ENCODE measurements at places on chromosomes 12 and 14.

DNA sequence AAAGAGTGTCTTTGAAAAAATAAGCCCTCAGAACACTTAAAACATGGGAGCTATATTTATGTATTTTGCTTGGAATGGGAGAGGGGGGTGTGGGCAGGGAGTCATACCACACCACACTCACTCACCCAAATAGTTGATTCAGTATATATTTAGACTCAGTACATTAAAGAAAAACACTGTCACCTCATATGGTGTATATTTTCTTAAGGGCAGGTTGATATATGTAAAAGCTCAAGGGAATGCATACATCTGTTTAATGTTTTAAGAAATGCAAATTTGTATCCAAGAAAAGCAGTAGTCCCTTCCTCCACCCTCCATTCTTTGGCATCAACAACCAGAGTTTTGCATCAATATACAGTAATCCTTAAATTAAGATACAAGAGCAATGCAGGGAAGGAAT is 1.4 kb downstream of the NFYB start:
- DNase-seq: no peak

DNA sequence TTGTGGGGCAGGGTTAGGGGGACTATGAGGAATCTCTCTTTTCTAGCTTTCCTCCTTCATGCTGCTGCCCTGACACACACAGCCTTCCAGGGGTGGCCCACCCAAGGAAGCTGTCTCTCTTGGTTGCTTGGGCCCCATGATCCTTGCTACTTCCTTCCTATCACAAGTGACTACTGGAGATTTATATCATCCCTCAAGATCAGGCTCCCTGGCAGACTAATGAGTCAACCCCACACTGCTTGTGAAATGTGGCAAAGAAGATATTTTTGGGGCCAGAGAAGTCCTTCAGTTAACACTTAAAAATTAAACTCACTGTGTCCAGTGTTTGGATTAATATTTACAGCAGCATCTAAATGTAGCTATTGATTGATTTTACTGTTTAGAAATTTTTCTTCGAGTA is 1.5 kb downstream of the OR4E1 start:
- no peak for DNase-seq

GRCh38 chr12:96986883-96987523 is 79.9 kb downstream of the NEDD1 start:
- DNase-seq: no peak

- no peak for DNase-seq
Measured at GRCh38 chr14:76309572-76310162, 66.3 kb upstream of the ESRRB start.

GRCh38 chr14:50051106-50051505 is 65.3 kb downstream of the VCPKMT start:
- DNase-seq: no peak

DNA sequence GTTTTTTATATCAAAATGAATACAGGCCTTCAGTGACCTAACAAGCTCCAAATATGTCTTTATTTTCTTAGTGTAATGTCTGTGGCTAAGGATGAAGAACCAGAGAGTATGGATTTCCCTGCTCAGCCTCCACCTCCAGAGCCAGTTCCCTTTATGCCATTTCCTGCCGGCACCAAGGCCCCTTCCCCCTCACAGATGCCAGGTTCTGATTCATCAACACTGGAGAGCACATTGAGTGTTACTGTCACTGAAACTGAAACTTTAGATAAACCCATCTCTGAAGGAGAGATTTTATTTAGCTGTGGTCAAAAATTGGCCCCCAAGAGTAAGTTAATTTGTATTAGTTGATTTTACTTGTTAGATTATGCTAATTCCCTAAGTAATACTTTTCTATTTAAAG is 61.0 kb downstream of the KIAA0586 start:
- no peak for DNase-seq

DNA sequence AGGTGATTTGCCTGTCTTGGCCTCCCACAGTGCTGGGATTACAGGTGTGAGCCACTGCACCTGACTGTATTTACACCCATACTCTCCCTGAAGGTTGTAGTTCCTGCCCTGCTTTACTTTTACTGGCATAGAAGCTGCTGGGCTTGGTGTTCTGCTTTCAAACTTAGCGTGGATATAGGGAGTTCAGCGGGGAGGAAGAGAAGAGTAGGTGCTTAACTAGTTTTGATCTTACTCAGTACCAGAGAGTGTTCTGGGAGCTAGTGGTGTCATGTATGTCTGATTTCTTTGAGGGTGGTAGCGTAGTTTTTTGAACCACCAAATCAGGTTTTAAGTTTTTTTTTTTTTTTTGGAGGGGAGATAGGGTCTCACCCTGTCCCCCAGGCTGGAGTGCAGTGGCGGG is 13.8 kb downstream of the RCOR1 start:
- no peak for DNase-seq

DNA sequence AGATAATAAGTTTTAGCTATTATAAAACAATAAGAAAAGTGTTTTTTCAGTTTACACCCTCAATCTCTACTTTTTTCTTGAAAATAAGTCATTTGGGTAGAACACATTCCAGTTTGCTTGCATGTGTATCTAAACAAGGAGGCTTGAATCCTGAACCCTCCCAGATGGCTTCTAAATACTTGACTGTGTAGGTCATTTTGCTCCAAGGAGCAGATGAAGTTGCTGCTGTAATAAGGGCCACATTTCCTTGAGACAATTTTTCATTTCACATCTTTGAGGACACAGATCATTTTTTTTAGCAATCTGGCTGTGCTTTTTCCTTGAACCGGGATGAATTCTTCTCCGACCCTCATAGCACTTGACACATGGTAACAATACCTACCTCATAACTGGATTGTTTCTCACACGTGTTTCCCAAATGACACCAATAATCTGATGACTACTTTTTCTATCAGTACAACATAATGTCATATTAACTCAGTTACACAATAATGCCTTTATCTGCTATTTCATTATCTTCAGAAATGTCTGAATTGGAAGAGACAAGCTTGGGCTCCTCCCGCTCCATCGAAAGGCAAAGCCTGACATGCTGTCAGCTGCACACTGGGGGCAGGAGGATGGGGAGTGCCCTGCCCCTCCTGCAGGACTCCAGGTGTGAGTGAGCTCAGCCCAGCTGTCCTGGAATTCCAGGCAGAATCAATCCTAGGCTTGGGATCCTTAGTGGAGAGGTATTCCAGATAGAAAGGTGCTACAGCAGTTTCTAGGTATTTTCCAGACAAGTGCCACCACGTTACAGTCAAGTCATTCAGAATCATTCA is 30.9 kb downstream of the GPHB5 start:
- DNase-seq: no peak

GRCh38 chr12:79191391-79191790 is 326.8 kb downstream of the SYT1 start:
- DNase-seq: no peak

DNA sequence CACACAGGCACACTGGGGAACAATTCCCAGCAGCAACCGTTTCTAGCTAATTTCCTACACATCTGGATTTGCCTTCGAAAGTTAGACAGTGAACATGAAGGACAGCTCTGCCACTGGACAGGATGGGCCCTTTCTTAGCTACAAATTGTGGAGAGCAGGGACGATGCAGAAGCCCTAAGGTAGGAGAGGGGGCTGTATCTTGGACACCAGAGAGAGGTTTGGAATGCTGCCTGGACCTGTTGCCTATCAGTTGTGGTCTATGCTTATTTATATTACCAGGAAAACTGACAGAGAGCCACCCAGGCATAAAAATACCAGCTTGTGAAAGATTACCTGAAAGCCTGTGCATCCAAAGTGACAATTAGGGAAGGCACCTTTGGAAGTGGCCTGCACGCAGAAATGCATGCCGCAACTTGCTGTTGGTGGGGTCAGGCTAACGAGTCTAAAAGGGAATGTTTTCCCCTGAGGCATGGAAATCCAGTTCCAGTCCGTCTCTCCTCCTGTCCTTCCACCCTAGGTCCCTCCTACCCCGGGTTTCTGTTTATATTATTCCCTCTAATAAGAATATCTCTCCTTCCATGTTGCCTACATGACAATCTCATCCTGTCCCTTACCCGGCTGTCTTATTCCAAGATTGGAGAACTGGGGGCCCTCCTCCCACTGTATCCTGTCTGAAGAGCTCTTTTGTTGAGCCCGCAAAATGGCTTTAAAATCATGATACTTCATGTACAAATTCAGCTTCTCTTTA is 60.2 kb downstream of the MDM2 start:
- DNase-seq: no peak

DNA sequence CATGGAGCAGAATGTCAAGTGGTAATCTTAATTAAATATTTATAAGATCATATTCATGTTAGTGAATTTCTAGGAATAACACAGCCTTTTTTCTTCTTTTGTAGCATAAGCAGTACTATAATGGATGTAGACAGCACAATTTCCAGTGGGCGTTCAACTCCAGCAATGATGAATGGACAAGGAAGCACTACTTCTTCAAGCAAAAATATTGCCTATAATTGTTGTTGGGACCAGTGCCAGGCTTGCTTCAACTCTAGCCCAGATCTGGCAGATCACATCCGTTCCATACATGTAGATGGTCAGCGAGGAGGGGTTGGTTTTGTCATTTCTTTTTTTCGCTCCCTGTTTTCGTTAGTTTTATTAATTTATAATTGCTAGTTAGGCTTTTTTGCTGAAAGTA is 23.1 kb downstream of the AEBP2 start:
- no peak for DNase-seq

- DNase-seq: no peak
Measured at GRCh38 chr14:47596232-47596631, 79.2 kb downstream of the MDGA2 start.

DNA sequence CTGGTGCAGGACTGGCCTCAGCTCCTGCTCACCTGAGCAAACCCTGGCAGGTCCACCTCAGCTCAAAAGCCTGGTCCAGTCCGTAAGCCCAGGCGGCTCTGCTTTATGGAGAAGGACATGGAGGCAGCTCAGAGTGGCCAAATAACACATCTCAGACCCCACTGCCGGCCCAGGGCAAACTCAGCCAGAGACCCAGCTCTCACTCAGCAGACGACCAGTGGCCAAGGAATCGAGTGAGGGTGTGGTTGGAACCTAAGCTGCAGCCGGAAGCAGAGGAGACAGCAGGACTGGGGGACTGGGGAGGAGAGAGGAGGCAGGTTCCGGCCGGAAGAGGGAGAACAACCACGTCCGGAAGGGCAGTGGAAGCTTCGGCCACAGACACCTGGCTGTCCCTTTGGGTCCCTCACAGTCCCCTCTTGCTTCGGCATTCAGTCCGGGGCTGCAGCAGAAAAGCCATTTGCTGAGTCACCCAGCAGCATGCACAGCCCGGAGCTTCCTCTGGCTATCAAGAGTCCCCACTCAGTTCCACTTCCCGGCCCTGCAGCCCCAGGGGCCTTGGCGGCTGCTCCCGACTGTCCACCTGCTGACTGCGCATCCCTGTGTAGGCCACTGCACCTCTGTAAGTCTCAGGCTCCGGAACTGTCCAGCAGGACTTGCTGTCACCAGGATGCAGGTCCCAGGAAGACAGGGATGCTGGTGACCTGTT is 104.0 kb downstream of the CALM1 start:
- no peak for DNase-seq

Measured in activated T-helper 1 cell treated with anti-CD3 and anti-CD28 coated beads, Interleukin-2, amount 50 U/mL, for 16 hours (primary cell).